ENCODE measurements at places on chromosomes 13 and 19. TPM values are rescaled to one million over a fixed set of nuclear protein-coding genes. Genes with fewer than 3 reads are reported as not detected.

Gene F10
- total RNA-seq, result 15.8 TPM

Gene COMP
- total RNA-seq, result 5.0 TPM

Gene SIGLEC8
- not detected for total RNA-seq

DNA sequence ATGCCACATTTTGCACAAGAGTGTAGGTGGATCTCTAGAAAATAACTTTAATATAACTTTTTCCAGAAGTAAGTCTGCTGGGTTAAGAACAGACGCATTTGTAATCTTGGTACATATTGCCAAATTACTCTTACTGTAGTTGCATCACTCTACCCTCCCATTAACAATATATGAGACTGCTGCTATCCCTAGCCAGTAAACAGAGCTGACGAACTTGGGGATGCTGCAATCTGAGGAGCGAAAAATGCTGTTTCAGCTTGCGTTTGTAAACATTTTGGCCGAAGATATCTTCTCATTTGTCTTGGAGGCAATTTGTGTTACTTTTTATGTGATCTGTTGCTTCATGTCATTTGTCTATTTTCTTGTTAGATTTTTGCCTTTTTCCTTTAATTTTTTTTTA, 1482.8 kb downstream of the OLFM4 start:
- DNase-seq, result no peak

DNA sequence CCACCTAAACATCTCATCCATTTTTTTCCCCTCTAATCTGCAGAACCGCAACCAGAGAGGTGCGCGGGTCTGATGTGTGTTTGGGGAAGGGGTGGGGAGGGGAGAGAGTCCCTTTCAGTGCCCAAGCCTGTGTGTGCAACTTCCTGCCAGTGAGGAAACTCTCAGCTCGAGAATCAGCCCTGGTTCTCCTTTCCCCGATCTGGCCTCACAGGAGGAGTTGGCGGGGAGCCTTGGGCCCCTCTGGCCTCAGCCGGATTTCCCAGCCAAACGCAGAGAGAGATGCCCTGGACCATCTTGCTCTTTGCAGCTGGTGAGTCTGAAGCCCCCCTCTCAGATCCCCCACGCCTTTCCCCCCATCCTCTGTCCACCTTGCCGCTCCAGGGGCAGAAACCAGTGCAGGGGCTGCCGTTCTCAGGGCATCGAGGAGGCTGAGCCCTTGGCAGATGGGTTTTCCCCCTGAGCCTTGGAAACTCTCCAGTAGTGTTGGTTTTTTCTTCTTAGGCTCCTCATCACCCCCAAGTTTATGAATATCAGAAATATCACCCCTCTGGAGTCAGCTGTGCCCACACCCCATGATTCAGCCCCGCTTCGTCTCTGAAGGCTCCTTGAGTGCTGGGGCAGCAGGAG, at the start of gene C19orf38:
Gene C19orf38, plus strand, starts transcription at position 186 of the 627 bp plus-strand sequence. Its CDS starts 94 bp downstream, at position 280.
- DNase-seq, result no peak

DNA sequence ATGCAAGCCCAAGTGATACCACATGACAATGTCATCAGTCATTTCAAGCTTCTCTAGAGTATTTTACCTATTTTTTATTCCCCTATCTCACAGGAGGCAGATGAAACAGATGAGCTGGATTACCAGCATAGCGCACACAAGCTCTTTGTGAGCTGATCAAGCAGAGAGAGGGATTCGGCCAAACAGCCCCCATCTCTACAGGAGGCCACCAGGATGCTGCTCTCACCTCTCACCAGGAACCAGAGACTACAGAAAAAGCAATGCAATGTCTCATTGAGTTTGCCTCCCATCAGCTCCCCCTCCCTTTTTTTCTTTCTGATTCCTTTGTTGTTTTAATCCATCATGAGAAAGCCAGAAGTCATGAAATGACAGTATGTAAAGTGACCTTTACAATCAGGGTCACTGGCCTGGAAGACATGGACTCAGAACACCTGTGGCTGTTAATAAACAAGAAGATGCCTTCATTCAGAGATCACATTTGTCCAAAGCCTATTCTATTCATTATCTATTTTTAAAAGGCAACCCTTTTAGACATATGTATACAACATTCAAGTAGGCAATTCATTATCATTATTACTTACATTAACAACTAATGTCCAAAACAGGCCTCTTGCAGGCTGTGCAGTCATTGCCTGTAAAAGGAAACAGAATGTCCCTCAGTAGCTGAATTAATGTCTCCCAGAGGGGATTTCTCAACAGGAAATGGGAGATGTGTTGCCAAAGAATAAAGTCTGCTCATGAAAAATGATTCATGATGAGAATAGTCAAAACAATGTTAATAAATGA, 656.6 kb downstream of the TBC1D4 start:
- no peak for DNase-seq

GRCh38 chr19:48342414-48342738, 17.0 kb downstream of the EMP3 start:
- no peak for DNase-seq

DNA sequence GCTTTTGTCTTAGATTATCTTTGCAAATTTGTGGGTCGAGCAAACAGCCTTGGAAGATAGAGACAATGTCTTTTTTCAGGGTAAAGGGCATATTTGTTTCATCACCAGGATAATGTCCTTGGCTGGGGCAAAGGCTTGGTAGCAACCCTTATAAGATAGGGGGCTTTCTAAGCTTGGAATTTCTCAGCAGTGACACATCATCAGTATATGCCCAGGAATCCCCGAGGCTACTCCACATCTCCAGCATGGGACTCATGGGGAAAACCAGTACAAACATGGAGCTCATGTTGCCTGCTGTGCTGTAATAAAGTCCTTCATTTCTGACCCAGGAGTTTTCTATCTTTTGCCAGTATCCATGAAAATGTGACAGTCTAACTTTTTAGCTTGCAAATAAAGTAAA, 77.1 kb downstream of the DCLK1 start:
- no peak for DNase-seq

Measured in ascending aorta (tissue), 2 donors.